ENCODE measurements at places on chromosomes 6 and 20.

GRCh38 chr6:22600059-22600458 lies 30.7 kb downstream of the HDGFL1 start:
- no peak for DNase-seq

DNA sequence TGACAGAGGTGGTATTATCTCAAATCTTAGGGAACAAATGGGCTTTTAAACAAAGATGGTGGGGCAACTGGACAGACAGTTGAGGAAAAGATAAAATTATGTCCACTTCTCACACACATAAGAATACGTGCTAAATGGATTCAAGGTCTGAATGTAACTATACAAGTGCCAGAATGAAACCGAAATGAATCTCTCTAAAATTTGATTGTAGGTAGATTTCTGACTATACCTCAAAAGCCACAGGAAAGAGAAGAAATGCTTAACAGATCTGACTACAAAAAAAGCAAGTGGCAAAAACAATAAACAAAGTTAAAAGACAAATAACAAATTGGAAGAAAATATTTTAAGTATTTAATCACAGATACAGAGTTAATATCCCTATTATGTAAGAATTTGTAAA lies 182.7 kb upstream of the OLIG3 start:
- no peak for DNase-seq

DNA sequence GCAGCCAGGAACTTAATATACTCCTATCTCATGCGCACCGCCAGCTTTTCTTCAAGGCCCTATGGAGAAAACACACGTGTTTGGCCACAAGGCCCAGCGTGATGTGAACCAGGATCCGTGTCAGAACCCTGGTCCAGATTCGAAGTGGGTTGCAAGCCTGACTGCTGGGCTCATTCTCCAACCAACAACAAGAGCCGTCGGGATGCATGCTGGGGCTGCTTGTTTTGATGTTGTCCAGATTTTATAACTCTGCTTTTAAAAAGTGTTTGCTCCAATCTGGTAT lies 463 bp upstream of the SLC22A2 start:
- no peak for DNase-seq

- no peak for DNase-seq
Measured at GRCh38 chr6:75489025-75489424, 4.6 kb downstream of the FILIP1 start.

DNA sequence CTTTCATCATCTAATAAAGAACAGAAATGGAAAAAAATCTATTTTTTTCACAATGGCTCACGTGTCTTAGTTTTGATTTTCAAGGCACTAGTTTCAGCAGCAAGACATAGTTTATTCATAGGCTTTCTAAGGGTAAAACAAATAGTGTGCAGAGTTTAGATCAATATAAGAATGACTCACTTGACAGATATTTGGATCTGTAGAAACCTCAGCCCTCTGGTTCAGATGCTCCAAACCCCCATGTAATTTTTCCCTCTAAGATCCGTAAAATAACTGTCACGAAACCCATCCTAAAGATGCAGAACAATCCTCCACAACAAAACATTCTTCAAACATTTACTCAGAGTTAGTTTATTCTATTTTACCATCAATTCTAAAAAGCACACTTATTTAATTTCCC lies 43.4 kb downstream of the IYD start:
- DNase-seq: no peak

DNA sequence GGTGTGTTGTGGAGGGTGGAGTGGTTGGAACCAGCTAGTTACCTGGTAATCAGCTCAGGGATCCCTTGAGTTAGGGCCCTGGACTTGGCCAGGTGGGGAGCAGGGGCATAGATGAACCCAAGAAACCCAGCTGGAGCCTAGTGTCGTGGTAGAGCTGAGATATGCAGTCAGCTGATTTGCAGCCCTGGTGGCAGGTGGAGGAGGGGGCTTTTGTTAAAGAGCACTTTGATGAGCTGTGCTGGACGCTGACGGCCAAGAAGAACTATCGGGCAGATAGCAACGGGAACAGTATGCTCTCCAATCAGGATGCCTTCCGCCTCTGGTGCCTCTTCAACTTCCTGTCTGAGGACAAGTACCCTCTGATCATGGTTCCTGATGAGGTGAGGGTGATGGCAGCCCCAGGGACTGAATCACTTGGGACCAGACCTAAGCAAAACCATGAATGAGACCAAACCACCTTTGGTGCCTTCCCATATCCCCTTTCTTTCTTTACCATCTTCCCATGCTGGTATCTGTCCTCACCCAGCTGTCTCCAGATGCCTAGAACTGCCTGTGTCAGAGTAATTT lies 12.7 kb downstream of the DEF6 start:
- no peak for DNase-seq

- no peak for DNase-seq
Measured at GRCh38 chr20:23005776-23006175, 29.3 kb upstream of the SSTR4 start.

GRCh38 chr6:37433657-37434271 lies 743 bp downstream of the CMTR1 start:
- DNase-seq: no peak

DNA sequence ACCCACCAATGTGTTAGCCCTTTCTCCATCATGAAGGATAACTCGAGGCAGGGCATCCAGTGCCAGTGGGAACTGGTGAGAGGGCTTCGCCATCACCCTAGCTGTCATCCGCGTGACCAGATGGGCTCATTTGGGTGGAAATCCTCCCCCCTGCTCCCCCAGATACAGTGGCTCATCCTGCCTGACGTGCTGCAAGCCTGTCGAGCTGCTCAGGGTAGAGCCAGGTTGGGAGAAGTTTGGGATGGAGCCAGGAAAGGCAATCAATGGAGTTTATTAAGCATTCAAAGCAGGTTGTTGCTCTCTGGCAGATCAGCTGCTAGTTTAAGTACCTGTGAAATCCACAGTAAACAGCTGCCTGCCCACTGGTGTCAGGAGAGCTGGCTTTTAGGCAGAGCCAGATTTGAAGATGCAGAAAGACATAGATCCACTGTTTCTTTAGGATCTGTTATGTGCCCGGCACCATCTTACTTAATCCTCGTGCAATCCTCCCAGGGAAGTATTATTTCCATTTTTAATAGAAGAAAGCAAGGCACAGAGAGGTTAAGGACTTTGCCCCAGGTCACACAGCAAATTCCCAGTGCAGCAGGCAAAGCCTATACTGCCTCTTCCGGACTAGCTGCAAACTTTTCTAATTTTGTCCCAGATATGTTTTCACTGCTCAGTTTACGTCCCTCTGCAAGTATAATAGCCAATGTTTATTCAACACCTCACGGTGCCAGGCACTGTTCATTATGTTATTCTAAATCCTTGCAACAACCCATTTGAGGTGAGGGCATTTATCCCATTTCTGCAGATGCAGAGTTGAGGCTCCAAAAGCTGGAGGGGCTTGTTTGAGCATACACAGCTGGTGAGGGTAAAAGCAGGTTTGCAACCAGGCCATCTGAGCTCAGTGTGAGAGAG lies 54.1 kb upstream of the KCNG1 start:
- DNase-seq: no peak

GRCh38 chr20:57140416-57140965 lies 126.0 kb downstream of the BMP7 start:
- DNase-seq: no peak

DNA sequence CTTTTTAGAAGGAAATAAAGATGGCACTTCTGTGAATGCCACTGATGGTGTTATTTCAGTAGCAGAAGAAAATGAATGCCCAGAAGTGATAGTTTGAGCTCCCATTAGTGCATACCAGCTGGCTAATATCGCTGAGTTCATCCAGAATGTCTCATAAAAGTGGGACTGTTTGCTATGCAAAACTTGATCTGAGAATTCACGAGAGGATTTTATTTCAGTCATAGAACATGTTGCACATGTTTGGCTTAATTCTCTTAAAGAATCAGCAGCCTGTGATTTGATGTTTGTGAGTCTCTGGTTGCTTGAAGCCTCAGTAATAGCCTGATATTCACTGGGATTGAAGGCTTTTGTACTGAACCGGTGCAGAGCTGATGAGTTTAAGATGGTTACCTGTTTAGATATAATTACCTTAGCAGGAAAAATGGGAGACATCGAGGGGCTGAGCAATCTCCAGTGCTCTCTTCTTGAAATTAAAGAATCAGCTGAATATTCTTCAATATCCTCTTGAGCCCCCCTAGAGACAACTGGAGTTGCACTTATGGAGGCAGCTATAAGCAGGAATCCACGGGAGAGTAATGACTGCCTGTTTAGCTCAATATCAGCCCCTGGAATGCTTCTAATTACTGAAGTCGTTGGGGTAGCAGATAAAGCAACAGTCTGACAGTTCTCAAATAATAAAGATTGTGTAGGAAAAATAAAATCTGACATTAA lies 955.5 kb downstream of the PHF3 start:
- DNase-seq: no peak

- DNase-seq: no peak
Measured at GRCh38 chr20:19104186-19104585, 108.3 kb upstream of the SLC24A3 start.

GRCh38 chr6:155771822-155772221 lies 316.2 kb upstream of the NOX3 start:
- DNase-seq: no peak
